Endothelial cell (in vitro differentiated cells): ENCODE measurements at places on chromosomes 6 and 20.

GRCh38 chr6:160088784-160089533 is 32.7 kb upstream of the SLC22A1 start:
- DNase-seq: no peak

- DNase-seq: no peak
Measured at GRCh38 chr20:4006640-4007039, 8.7 kb downstream of the RNF24 start.

GRCh38 chr6:157518397-157519250 is 137.6 kb downstream of the ZDHHC14 start:
- DNase-seq: no peak

GRCh38 chr6:150417899-150418826 is 49.4 kb downstream of the IYD start:
- peak; percentile 23 for DNase-seq

- no peak for DNase-seq
Measured at GRCh38 chr6:107728564-107728897, 95.6 kb downstream of the SCML4 start.

GRCh38 chr6:53335224-53335994 is 13.3 kb downstream of the ELOVL5 start:
- DNase-seq: peak; percentile 46

DNA sequence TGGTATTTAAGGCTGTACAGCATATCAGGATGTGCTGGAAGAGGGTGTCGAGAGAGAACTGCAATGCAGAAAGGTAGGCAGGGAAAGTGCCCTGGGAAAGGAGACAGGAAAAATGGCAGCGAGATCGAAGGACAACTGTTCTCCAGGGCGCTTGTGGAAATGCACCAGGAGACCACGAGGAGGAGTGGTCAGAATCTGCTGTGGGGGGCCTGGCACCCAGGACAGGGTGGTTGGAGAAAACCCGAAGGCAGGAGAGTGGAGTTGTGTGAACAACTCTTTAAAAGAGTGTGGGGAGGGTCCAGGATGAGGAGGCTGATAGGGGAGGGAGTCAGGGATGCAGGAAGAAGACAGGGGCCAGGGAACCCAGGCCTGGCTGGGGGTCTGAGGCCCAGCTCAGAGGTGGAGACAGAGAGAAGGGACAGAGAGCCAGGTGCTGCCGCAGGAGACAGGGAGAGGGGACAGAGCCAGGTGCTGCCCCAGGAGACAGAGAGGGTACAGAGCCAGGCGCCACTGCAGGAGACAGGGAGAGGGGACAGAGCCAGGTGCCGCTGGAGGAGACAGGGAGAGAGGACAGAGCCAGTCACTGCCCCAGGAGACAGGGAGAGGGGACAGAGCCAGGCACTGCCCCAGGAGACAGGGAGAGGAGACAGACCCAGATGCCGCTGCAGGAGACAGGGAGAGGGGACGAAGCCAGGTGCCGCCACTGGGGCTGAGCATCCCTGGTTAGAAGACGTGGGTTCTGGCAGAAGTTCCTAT is 9.3 kb downstream of the SLC22A1 start:
- DNase-seq: no peak

- DNase-seq: no peak
Measured at GRCh38 chr6:30162265-30163089, 869 bp upstream of the TRIM15 start.
